ENCODE measurements at places on chromosomes 4 and X.

GRCh38 chrX:24149351-24150050, at the start of gene ZFX:
Gene ZFX, plus strand, starts transcription at chrX:24149729. Its CDS starts 23,014 bp downstream, at chrX:24172743.
- DNase-seq, result no peak

DNA sequence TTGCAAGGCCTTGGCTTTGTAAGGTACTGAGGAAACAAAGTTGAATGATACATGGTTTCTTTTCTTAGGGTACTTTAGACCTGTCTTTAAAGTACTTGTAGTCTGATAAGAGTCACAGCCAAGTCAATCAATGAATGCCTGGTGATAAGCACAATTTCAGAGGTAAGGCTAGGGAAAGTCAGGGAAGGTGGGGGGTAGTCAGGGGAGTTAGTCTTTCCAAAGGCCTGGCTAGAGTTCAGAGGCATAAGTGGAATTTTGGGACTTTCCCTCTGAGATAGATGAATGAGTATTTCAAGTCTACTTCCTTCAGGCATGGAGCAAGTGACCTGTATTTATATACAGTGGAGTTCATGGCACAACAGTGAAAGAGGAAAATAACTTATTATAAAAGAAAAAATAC, 78.3 kb downstream of the SLC4A4 start:
- DNase-seq, result peak; percentile 64

DNA sequence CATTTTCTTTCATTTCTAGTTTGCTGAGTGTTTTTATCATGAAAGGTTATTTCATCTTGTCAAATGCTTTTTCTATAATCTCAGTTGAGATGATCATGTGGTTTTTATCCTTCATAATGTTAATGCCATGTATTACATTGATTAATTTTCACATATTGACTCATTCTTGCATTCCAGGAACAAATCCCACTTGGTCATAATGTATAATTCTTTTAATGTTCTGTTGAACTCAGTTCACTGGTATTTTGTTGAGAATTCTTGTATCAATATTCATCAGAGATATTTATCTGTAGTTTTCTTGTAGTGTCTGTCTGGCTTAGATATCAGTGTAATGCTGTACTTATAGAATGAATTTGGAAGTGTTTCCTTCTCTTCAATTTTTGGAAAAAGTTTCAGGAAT, 16.7 kb upstream of the LHFPL1 start:
- no peak for DNase-seq

- peak; percentile 53 for DNase-seq
Measured at GRCh38 chr4:152072001-152072485, 311.2 kb upstream of the GATB start.

- DNase-seq, result peak; percentile 76
Measured at GRCh38 chrX:53287493-53288138, 6.2 kb upstream of the IQSEC2 start.

DNA sequence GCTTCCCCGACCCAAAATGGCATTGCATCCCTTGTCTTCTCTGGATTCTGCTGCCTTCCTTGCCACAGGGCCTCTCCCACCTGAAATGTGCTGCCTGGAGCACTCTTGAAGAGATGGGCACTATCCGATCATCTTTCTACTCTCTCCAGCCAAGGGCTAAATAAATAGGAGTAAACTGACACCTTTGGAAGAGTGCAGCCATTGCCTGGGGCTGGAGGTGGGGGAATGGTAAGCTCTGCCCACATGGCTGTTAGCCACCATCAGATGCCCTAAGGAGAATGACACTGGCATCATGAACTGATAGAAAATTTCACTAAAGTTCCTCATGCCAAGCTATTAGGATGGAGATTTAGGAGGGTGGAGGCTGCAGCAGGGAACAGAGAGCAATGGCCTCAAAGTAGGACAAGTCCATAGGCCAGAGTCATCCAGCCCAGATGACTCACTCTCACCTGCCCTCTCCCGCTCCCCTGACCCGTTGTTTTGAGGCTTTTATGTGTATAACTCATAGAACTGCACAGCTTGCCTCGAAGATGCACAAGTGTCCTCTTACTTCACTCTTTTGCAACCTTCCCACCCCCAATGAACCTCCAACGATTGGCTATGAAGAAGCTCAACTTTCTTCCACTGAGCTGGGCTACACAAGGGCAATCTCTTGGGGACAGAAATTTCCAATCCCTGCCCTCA, 822 bp upstream of the PFKFB1 start:
- DNase-seq, result no peak

- DNase-seq, result no peak
Measured at GRCh38 chr4:3179126-3179706, 69.7 kb upstream of the MSANTD1 start.

DNA sequence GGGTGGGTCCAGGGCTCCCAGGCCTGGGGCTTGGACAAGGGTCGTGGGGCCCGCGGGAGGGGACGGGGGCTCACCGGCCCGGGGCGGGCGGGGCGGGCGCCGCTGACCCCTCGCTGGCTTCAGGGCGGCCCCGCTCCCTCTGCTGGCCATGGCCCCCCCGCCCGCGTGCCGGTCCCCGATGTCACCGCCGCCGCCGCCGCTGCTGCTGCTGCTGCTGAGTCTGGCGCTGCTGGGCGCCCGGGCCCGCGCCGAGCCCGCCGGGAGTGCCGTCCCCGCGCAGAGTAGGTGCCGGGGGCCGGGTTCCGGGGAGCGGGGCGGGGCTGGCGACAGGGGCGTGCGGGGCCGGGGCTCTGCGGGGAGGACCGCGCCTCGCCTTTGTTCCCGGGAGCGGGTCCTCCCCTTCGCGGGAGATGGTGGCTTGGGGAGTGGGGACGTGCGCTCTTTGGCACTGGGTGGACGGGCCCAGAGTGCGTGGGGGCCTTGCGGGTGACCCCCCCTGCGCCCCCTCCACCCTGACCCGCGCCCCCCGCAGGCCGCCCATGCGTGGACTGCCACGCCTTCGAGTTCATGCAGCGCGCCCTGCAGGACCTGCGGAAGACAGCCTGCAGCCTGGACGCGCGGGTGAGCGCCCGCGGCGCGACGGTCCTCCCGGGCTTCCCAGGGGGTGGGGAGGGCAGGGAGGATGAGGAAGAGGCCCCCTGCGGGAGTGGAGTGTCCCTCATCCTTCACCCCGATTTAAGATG, 16.8 kb upstream of the NAT8L start:
- DNase-seq, result no peak

DNA sequence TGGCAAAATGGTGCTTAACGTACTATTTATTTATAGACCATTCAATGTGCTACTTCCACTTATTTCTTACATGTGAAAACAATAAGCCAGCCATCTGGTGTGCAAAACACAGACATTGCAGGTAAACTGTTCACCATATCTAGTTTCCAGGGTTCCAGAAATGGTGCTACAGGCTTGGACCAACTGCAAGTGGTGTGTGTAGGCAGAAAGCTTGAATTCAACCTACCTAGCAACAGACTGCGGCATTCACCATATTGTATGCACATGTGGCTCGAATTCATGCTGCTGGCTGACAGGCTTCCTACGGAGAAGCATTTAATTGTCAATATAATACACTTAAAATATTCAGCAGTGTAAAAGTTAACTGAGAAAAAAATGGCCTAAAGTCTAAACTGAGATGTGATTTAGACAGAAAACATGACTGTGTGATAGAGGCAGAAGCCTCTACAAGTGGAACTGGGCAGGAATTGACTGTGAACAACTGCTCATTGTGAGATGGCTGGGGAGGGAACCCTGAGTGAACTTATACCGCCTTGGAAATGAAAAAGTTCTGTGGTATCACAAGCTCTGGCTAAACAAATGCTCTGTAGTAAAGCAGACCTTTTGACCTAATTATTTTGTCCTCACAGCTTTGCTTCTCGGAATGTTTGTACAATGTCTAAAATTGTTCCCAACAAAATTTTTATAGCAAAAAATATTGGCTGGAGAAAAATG, 434.7 kb downstream of the GRIA2 start:
- no peak for DNase-seq

DNA sequence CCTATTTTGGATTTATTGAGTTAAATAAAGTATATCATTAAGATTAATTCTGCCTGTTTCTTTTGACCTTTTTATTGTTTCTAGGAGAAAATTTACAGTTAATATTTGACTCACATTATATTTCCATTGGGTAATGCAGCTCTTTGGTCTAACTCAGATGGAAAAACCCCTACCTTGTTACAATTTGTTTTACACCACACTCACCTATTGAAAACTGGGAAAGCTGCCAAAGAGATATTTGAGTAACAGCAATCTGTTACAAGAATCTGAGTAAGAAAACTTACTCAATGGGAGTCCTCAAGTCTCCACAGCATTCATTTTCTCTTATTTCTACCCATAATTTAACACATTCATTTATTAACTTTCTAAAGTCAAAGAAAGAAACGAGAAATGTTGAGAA, 108.0 kb upstream of the TLL1 start:
- peak; percentile 98 for DNase-seq

DNA sequence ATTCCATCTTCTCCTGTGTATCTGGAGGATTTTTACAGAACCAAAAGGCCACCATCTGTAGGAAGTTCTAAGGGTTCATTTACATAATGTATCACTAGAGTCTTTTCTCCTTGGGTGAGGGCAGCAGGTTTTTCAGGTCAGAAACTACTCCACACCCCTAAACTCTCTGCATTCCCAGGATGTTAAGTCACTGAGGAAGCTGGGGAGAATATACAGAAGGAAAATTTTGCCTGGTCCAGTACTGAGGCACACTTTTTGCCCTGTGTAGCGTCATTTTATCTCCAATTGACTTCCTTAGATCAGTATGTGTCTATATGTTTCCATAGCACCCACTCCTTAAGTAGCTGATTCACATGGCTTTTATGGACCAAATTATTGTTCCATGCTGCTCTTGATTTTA, 17.0 kb downstream of the XKRX start:
- peak; percentile 11 for DNase-seq

DNA sequence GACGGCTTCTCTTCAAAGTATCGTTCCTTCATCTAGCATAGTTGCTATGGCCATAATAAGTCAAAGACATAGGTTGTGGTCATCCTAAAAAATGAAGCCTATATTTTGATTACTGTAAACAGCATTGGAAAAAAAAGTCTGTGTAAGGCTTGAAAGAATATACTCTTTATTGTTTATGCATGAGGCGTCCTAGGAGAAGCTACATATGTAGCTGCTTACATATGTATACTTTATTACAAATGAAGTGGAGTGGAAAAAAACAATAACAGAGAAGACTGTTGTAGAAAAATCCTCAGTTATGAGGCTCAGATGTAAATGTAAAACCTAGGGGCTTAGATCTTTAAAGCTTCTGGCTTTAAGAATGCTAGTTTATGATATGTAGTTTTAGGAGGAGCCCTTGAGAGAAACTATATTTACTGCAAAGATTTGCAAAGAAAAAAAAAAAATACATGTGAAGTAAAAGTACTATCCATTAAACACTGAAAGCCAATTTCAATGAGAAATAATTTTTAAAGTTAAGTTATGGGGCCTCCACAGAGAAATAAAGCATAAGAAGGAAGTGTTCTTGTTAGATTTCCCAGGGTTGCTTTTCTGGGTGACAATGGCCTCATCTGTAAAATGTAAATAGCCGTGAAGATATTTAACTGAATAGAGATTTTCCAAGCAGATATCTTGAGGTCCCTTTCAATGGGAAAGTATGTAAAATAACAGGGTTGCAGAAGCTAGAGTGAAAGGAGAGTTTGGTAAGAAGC, 598.2 kb downstream of the TRIML1 start:
- no peak for DNase-seq

- no peak for DNase-seq
Measured at GRCh38 chr4:15719506-15719905, 16.6 kb downstream of the BST1 start.

GRCh38 chr4:32219306-32220075, 1499.3 kb downstream of the PCDH7 start:
- DNase-seq, result no peak

DNA sequence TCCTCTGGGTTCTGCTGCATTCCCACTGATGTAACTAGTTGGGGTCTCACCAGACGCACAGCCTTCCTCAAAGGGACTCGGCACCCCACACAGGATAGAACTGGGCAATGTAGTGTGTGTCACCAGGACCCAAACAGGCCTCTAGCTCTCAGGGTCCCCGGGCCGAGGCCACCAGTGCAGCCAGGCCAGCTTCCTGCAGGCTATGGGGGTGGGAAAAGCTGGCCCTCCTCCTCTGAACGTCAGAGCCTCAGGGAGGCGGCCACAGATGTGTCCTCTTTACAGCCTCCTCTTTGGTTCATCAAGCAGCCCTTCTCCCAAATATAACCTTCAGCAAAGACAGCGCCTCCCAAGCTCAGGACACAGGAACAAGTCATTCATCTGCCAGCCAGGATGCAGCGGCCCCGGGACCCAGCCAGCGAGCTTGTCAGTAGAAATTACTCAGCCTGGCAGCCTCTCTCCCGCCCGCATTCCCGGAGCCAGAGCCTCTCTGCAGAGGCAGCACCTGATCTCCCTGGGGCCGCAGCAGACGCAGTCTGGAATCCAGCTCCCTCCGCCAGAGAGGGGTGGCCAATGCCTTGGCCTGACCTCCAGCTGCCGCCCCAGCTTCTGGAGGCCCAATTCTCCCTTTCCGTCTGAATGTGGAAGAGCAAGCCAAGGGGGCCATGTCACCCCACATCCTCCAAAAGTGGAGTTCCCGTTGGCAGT, 288.5 kb downstream of the FBXW7 start:
- no peak for DNase-seq

DNA sequence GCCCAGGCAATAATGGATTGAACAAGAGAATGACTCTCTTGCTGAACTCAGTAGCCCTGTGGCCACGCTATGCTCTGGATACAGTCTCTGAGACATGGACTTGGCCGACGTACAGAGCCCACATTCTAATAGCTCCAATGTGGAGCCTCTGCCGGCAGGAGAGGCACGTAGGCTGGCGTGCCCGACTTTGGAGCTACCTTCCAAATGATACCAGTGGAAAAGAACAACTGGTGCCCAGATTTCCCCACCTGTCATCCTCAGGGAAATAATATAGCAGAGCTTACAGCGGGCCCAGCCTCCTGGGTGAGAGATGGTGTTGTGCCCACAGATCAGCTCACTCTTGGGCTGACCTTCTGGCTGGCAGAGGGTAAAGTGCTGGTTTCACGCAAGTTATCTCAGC, 10.6 kb downstream of the NDP start:
- DNase-seq, result no peak

DNA sequence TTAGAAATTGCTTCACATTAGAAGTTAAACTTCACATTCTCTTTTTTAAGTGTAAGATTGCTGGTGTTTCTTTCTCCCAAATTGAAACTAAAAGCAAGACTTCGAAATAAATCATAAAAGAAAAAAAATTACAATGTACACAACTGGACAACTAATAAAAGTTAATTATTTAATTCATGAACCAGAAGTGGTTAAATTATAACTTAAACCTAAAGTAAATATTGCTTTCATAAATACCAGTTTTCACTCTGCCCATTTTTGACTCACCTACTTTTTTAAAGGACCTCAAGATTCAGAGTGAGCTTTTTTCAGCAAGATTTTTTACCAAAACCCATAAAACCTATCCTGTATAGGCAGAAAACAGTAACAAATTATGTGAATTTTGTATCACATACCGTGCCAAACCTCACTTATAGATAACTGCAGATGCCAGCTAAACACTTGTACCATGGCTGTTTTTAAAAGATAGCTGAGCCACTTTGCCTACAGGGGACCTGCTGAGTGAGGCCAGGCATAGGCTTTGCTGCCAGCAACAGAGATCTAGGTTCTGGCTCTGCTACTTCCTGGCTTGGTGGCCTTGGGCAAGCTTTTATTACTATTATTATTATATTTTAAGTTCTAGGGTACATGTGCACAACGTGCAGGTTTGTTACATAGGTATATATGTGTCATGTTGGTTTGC, 259.8 kb downstream of the NR3C2 start:
- no peak for DNase-seq

- no peak for DNase-seq
Measured at GRCh38 chr4:173281406-173282255, 52.5 kb downstream of the HMGB2 start.

GRCh38 chr4:68162196-68162595, 32.5 kb upstream of the TMPRSS11F start:
- peak; percentile 46 for DNase-seq

All from renal cortical epithelial cell (primary cell).